H7 (cell line): ENCODE measurements at places on chromosomes 16 and 17. TPM values are rescaled to one million over a fixed set of nuclear protein-coding genes. Genes with fewer than 3 reads are reported as not detected.

GRCh38 chr16:54589326-54589725 is 302.7 kb upstream of the IRX3 start:
- DNase-seq, result no peak

Gene SOX9
- 0.38 and 0.52 TPM in 2 replicates for total RNA-seq

DNA sequence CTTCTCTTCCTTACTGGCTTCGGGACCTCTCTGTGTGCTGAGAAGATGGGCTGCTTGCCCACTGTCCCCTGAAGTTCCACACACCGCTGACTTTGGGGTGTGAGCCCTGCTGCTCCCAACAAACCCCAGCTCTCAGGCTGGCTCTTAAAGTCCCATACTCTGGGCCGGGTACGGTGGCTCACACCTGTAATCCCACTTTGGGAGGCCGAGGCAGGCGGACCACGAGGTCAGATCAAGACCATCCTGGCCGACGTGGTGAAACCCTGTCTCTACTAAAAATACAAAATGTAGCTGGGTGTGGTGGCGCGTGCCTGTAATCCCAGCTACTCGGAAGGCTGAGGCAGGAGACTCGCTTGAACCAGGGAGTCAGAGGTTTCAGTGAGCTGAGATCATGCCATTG is 17.2 kb downstream of the CD7 start:
- no peak for DNase-seq

Gene CYLD
- total RNA-seq, result 5.0 and 6.2 TPM in 2 replicates

Gene KRT20
- not detected in 2 replicates for total RNA-seq

DNA sequence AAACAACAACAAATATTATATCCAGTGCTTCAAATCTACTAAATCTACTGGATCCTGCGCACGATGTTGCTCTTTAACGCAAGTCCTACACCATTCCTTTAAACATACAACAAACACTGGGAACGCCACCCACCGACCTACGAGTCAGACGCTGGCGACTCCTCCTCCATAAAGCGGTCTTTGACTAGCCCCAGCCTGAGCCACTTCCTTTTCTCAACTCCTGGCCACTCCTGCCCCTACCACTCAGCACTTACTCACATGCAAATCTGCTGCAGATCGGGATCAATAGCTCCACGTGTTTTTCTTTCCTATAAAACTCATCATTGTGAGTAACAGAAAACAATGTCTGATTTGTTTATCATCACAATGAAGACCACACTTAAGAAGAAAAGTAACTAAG is 32.8 kb upstream of the MNT start:
- DNase-seq, result no peak

Gene ARL16
- 47.4 and 74.6 TPM in 2 replicates for total RNA-seq

DNA sequence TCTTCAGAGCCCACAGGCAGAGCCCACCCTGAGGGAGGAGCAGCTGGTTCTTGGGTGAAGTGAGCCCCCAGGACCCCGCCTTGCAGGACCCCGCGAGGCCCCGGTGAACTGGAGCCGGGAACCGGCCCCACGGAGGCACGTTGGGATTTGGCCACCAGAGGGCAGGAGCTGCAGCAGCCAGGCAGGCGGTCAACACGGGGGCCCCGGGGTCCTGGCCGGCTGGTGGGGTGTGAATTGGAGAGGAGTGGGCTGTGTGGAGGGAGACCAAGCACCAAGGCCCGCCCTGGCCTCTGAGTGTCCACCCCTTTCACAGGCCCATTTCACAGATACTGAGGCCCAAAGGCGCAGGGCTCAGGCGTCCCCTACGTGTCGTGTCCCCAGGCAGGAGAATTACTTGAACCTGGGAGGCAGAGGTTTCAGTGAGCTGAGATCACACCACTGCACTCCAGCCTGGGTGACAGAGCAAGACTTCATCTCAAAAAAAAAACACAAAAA is 2.2 kb downstream of the DPEP1 start:
- DNase-seq, result peak; percentile 96

- DNase-seq, result no peak
These were observed 24.8 kb downstream of the ZFPM1 start for GRCh38 chr16:88477631-88478519.

Gene MMP25
- total RNA-seq, result 18.4 and 18.7 TPM in 2 replicates

Gene ADAD2
- total RNA-seq, result 0.78 TPM in 1 of 2 replicates, not detected in the other

DNA sequence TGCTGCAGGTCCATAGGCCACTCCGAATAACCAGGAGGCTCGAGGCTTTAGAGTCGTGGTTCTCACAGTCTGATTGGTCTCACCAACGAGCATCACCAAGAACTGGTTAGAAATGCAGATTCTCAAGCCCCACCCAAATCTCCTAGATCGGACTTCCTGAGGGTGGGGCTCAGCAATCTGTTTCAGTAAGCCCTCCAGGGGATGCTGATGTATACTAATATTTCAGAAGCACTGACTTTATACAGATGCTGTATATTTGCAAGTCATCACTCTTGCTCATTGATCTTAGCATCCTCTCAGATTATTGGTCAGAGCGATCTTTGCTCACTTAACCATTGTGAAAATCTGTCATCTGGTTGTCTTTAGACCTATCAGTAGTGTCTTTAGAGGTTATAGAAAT is 4.4 kb upstream of the VAC14 start:
- no peak for DNase-seq

DNA sequence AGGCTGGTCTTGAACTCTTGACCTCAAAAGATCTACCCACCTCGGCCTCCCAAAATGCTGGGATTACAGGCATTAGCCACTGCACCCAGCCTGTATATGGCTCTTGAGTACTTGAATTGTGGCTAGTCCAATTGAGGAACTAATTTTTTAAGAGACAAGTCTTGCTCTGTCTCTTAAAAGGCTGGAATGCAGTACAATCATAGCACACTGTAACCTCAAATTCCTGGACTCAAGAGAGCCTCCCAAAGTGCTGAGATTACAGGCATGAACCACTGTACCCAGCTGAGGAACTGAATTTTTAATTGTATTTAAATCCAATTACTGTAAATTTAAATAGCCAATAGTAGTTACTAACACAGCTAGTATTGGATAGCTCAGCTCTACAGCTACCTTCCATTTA is 50.6 kb downstream of the MED13 start:
- DNase-seq, result no peak

Gene NGFR
- total RNA-seq, result 7.9 and 8.7 TPM in 2 replicates

Gene UNC45B
- 0.07 TPM in 1 of 2 replicates, not detected in the other for total RNA-seq

DNA sequence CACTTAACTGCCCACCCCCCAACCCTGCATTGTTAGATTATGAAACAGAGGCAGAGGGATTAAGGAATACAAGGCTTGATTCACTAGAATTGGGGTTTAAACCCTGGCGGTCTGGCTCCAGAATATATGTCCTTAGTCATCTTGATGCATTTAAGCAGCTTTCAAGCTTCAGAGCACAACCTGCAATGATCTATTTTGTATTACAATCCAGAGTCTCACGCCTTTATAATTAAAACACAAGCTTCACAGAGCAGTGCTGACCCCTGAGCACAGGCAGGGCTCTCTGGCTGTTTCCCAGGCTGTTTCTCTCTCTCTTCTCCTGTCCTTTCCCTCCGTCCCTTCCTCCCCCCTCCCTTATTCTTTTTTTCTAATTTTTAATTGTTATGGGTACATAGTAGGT is 209.1 kb downstream of the SPECC1 start:
- DNase-seq, result no peak

GRCh38 chr17:5826384-5826783 is 242.1 kb upstream of the NLRP1 start:
- no peak for DNase-seq

GRCh38 chr16:53449816-53450517 is 15.7 kb downstream of the RBL2 start:
- no peak for DNase-seq

DNA sequence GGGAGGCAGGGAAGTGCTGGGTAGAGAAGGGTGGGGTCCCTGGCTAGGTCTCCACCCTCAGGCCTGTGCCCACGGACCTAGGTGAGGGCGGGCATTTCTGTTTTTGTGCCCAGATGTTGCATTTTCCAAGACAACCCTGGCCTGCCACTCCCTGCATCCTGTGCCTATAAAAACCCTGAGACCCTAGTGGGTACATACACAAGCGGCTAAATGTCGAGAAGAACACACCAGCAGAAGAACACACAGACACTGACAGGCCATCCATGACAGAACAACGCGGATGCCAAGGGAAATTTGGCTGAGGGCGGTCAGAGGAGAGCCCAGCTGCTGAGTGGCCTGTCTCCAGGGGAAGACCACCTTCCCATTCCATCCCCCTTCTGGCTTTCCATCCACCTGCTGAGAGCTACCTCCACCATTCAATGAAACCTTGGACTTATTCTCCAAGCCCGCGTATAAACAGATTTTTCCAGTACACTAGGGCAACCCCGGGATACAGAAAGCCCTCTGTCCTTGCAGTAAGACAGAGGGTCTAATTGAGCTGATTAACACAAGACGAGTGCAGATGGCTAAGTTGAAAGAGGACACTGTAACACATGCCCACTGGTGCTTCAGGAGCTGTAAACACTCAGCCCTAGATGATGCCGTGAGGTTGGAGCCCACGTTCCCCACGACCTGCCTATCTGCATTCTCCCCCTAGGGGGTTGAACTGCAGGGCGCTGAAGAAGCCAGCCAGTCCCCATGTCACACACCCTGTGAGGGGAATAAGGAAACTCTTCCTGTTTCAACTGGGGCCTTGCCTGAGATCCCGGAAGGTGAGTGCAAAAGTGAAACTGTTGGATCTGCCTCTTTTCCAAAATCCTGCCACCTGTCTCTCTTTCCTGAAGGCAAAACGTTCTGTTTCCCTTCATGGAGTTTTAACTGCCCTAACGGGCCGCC is 147.2 kb upstream of the COX10 start:
- no peak for DNase-seq

DNA sequence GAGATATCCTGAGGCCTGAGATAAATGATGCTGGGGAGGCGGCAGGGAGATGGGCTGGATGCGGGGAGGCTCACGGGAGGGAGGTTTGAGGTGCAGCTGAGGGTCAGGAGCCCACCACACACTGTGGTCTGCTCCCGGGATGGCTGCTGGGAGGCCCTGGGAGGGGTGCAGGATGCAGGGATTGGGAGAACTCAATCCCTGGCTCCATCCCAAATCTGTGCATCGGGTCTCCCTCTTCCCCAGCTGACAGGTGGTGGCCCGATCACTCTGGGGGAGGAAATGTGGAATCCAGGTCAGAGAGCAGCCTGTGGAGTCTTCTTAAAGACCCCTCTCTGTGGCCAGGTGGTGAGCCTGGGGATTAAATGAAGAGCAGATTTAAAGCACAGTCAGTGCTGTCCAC is 12.0 kb downstream of the PHB1 start:
- no peak for DNase-seq

Gene KRTAP4-8
- total RNA-seq, result not detected in 2 replicates

DNA sequence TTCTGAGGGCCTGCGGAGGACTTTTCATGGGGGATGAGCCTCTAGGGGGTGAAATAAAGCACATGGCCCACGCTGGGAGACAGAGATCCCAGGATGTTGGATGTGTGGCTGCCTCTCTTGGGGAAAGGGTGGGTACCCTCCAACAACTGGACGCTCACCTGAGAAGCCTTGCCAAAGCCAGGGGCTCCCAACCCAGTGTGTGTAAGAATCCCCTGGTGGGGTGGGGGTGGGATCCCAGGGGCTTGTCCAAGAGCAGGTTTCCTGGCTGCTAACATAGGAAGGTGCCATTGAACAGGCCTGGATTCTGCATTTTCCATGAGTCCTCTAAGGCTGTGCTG is 587 bp downstream of the SNX20 start:
- DNase-seq, result no peak

DNA sequence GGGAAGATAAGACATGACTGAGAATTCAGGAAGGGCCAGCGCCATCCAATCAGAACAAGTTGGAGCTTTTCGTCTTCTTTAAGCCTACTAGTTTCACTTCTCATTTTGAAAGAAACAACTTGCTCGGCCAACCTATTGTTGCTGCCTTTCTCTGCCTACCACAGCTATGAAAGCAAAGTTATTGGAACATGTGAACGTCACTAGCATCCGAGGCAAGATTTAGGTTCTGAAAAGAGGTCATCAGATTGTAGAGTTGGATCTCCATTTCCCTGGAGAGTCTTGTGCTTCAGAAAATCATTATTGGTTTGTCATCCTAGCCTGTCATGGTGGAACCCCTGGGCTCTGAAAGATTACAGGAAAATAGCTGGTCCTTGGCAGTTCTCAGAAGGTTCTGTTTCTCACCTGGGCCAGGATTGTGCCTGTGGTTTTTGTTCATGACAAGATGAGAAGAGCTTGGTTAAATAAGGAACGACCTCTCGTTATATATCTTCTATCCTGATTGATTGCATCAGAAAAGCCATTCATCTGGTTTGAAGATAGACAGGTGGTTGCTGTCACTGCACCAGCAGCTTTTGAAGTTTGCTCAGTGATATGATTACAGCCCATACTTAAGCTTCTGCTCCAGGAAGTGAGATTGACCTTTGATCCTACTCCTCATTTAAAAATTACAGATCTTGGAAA is 25.3 kb downstream of the CDH13 start:
- no peak for DNase-seq

GRCh38 chr17:59483860-59484259 is 81.5 kb upstream of the DHX40 start:
- no peak for DNase-seq

Gene NPIPA1
- total RNA-seq, result 27.6 and 42.6 TPM in 2 replicates

Gene B4GALNT2
- 0.03 TPM in 1 of 2 replicates, not detected in the other for total RNA-seq

DNA sequence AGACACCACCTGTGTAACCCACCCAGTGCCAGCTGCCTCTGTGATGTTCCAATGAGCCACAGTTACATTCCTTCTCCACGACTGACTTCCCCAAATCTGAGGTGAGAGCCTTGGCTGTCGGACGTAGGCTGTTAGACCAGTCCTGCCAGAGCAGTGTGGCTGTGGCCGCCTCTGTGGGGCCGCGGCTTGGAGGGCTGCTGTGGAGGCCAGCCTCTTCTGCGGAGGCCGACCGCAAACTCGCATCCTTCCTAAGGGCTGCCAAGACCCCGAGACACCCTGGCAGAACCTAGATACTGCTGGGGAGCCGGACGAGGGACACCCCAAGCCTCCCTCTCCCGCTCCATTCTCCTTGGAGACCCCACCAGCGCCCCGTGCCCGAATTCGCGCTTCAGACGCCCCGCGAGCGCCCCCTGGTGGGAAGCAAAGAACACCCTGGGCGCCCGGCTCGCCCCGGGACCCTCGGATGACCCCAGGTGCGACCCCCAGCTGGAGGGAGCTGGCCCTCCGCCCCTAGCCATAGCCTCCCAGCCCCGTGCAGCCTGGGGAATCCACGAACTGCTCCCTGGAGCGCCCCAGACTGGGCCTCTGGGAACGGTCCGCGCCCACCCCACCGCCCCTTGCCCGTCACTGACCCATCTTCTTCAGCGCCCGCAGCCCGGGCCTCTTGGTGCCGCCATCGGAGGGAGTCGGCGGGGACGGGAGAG is 547 bp downstream of the PLCD3 start:
- peak; percentile 94 for DNase-seq

- no peak for DNase-seq
These were observed 22.2 kb upstream of the ALKBH5 start for GRCh38 chr17:18161207-18162145.

Gene CX3CL1
- total RNA-seq, result 0.67 and 2.1 TPM in 2 replicates

Gene SECTM1
- total RNA-seq, result 0.44 and 0.94 TPM in 2 replicates
